ENCODE measurements at places on chromosomes 1 and 21.

- DNase-seq, result no peak
These were observed 159.1 kb downstream of the BRINP2 start for GRCh38 chr1:177329871-177330270.

- DNase-seq, result no peak
These were observed 13.8 kb upstream of the SPRR5 start for GRCh38 chr1:152933196-152933595.

DNA sequence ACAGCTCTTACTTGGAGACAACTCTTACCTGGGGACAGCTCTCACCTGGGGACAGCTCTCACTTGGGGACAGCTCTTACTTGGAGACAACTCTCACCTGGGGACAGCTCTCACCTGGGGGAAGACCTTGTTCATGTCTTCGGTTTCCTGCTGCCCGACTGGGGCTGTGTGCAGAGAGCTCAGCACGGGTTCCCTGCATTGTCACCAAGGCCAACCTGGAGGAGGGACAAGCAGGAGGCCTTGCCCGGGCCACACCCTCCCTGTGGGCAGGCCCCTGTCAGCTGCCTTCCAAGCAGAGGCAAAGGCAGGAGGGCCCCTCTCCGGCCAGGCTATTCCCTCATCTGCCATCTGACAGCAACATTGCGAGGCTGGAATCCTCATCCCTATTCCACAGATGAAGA lies at the start of gene LDLRAD1:
TSS of gene LDLRAD1 (minus strand) at position 208 of the 400 bp plus-strand sequence. CDS start at position 134, 74 bp downstream.
- no peak for DNase-seq

- DNase-seq, result no peak
These were observed 3.4 kb downstream of the RIPK4 start for GRCh38 chr21:41763398-41763931.

DNA sequence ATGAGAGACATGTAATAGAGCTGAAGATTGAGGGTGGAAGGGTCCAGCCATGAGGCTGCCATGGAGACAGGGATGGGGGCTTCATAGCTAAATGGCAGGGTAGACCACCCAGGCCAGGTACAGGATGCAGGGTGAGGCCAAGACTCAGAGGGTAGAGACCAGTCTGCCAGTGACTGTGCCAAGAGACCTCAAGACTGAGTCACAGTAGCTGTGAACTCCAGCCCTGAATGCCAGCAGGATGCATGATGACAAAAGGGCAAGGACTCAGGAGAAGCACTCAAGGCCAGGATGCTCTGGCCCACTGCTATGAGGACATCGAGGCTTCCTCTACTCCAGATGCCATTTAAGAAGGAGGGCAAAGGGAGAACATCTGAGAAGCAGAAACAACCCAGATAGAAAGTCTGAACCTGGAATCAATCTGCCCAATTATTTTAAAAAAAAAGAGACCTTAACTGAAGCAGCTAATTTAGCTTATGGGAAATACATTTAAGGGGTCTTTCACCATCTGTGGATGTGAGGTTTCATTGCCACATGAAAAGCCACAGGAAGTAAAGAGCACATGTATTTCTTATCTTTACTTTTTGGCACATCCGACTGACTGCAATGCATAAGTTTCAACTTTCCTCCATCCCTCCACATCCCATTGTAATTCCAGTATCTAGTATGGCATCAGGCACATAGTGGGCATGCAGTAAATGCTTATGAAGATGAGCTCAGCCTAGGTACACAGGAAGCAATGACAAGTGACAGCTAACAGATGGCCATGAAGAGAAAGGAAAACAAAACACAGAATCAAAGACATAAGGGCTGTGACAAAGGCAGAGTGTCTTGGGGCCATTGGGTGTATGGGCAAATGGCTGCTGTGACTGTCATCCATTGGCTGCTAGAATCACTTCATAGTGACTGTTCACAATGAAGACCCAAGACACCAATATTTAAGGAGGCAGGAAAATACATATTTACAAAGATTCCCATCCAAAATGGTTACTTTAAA lies 40.2 kb downstream of the SUSD4 start:
- no peak for DNase-seq

All from endothelial cell (in vitro differentiated cells).